ENCODE measurements at places on chromosomes 1 and 21. TPM values are rescaled to one million over a fixed set of nuclear protein-coding genes. Genes with fewer than 3 reads are reported as not detected.

GRCh38 chr1:114702737-114703136 lies 7.4 kb upstream of the AMPD1 start:
- no peak for DNase-seq

GRCh38 chr1:98668733-98669132 lies 7.2 kb downstream of the SNX7 start:
- DNase-seq = no peak

DNA sequence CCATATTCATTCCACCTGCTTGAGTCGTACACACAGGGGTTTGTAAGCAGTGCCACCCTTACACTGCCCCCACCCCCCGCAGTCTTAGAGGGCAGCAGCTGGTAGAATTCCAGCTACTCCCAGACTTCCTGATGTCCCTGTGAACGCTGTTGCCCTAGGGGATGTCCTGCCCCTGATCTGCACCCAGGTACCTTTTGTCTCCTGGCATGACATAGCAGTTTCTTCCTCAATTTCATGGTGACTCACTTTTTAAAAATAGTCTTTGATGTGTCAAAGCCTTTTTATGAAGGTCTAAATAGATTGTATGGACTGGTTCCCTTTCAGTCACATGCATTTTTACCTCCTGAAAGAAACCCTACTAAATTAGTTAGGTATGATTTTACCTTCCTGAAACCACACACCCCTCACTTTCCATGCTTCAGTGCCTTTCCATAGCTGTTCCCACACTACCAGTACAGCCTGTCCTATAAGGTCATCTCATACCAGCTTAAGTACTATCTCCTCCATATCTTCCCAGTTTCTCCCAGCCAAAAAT lies 76.4 kb downstream of the ST3GAL3 start:
- DNase-seq = no peak

DNA sequence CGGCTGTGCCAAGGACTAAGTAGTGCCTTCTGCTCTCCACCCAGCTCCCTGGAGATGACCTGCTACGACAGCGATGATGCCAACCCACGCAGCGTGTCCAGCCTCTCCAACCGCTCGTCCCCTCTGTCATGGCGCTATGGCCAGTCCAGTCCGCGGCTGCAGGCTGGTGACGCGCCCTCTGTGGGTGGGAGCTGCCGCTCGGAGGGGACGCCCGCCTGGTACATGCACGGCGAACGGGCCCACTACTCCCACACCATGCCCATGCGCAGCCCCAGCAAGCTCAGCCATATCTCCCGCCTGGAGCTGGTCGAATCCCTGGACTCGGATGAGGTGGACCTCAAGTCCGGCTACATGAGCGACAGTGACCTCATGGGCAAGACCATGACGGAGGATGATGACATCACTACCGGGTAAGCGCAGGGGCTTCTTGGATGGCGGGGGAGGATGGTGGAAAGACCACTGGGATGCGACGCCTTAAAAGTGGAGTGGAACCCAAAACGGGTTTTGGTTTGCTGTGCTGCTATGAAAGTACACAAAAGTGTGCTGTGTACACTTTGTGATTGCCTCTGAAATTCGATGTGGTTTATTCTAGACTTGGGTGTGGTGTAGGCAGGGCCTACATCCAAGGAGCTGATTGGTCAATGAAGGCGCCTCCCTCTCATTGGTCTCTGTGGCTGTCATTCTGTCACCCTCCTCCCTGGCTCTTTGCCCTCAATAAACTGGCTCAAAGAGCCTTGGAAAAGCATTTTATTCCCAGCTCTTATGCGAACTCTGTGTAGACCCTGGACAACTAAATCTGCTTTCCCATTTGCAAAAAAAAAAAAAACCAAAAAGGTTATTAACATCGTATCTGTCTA lies 110.4 kb upstream of the IPO9 start:
- peak; percentile 61 for DNase-seq

GRCh38 chr1:179663810-179664209 lies 72.2 kb downstream of the TDRD5 start:
- DNase-seq = no peak

DNA sequence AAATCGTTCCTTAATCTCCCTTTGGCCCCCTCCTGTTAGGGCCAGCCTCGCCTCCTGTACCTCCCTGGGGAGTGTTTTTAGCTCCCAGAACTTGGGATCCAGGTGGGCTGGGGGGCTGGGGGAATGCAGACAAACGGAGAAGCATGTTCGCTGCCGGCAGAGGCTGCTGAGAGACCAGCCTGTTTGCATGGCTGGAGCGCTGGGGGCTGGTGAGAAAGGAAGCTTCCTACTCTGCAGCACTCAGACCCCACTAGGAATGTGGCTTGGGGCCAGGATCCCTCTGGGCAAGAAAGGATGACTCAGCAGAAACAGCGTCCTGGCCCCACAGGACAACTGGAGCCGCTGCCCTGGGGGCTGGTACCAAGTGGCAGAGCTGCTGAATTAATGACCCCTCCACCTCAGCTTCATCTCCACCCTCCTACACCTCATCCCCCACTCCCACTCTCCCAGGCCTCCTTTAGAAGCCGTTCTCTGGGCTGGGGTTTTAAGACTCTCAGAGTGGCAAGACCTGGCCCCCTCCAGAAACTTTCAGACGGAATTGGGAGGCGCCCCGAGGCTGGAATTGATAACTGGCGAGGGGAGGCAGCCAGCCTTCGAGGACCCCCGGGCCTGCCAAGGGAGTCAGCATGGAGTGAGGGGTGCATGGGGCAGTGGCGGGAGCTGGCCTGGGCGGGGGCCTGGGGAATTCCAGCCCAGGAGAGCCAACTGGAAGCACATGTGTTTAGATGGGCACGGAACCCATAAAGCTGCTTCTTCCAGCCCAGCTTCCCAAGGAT lies 28.5 kb upstream of the EPS8L3 start:
- DNase-seq = peak; percentile 80

DNA sequence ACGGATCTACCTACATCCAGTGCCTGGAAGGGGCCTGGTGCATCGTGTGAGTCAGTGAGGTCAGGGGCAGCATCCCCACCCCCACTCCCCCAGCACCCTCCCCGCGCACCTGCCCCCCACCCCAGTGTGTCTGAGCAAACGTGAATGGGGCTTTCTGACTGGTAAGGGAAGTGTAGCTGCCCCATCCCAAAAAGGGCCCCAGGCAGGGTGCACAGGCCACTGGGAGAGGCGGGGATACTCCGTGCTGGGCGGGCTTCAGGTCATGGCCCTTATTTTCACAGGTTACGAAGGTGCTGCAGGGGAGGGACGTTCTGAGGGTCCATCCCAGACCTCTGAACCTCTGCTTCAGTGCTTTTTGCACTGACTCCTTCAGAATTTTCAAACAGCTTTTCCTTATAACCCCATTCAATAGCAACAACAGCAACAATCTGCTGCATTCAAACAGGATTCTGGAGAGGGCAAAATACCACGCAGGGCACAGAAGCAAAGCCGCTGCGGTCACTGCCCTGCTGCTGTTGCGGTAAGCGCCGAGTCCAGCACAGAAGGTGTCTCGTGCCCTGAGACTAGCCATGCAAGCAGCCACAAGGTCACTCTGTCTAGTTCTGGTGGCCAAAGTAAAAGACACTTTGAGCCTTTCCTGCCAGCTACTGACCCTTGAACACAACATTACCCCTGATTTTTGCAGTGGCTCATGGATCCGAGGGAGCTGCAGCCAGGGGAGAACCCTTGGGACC lies 10.3 kb downstream of the TTC34 start:
- no peak for DNase-seq

- peak; percentile 61 for DNase-seq
Observed at GRCh38 chr1:43304314-43304681, 3.5 kb downstream of the TIE1 start.

DNA sequence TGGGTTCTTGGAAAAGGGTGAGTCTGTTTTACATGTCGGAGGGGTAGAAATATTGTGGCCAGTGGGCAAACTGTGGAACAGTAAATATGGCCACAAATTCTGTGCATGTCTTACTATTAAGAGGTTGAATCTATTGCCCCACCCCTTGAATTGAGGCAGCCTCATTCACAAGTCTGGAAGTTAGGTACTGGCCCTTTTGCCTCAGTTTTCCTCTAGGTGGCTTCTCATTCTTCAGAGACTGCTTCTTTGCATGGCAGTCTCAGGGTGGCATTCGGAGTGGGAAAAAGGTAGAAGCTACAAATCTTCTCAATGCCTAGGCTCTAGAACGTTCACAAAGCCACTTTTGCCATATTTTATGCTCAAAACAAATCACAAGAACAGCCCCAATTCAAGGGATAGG lies 57.2 kb downstream of the SLC9C2 start:
- DNase-seq = no peak

GRCh38 chr1:208538587-208538986 lies 294.4 kb upstream of the PLXNA2 start:
- DNase-seq = no peak

DNA sequence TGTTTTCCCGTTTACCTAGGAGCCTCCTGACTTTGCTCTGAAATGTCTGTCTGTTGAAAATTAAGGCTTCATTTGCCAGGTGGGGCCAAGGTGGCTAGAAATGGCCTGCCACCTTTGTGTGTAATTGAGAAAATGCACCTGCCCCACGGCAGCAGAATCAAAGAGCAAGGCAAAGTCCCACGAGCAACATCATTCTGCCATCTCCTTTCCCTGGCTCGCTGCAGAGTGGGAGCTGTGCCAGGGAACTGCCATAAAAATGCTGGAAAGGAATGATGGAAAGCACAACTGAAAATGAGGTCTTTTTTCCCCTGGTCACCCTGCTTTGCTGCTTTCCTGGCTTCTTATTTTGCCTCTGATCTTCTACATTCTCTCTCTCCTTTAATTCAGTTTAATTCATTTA lies 5.5 kb upstream of the OLFML2B start:
- no peak for DNase-seq

DNA sequence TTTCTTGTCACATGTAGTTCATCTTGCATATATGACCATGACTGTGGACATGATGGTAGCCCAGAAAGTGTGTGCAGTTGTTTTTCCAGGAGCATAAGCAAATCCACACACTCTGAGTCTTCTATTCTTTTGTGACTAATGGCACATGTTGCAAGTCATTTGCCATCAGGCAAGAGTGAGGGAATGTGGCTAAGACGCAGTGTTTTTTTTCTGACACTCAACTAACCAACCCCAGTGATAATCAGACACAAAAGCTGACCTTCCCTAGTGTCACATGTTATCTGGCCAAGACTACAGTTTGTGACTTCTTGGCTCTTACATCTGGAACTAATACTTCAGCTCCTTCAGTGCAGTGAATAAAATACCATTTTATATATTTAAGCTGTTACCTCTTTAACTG lies 108.8 kb downstream of the ITSN1 start:
- DNase-seq = no peak

DNA sequence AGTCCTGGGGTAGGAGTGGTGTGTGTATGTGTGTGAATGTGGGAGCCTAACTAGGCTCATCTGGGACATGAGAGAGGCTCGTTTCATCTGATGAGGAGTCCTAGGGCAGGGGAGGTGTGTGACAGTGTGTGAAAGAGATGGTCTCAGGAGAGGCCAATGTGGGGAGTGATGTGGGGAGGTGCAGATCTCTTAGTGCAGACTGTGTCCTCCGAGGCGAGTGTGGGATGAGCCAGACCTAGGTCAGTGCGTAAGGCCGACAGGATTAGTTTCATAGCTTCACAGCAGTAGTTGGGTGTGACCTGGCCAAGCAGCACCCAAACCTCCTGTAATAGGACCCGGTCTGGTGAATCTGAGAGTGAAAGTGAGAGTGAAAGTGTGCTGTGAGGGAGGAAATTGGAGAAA lies 94.7 kb downstream of the LIPI start:
- DNase-seq = no peak

GRCh38 chr1:230261928-230262650 lies 164.0 kb downstream of the PGBD5 start:
- DNase-seq = no peak

DNA sequence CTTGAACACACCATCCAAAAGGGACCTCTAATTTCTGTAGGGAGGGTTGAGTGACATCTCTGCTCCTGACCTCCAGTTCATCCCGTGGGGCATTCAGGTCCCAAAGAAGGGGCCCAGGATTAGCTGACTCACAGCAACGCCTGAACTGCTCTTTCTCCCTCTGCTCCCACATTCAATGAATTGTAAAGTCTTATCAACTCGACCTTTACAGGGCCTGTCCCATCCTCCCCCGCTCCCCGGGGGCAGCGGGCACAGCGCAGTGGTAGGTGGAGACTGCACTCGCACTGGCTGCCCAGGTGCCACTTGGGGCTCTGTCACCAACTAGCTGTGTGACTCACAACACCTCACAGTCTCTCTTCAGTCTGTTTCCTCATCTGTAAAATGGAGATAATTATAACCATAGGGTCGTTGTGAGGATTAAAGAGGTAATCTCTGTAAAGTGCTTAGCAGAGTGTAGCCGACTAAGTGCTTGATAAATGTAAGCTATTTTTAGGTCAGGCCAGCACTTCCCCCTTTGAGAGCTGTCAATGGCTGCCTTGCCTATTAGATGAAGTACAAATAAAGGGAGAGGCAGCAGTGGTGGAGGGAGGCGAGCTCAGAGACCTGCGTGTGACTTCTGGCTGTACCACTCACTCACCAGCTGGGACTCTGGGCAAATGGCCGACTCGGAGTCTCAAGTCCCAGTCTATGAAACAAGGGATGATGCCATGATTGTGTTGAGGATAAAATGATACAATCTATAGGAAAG lies 637 bp upstream of the MYBPHL start:
- peak; percentile 89 for DNase-seq

DNA sequence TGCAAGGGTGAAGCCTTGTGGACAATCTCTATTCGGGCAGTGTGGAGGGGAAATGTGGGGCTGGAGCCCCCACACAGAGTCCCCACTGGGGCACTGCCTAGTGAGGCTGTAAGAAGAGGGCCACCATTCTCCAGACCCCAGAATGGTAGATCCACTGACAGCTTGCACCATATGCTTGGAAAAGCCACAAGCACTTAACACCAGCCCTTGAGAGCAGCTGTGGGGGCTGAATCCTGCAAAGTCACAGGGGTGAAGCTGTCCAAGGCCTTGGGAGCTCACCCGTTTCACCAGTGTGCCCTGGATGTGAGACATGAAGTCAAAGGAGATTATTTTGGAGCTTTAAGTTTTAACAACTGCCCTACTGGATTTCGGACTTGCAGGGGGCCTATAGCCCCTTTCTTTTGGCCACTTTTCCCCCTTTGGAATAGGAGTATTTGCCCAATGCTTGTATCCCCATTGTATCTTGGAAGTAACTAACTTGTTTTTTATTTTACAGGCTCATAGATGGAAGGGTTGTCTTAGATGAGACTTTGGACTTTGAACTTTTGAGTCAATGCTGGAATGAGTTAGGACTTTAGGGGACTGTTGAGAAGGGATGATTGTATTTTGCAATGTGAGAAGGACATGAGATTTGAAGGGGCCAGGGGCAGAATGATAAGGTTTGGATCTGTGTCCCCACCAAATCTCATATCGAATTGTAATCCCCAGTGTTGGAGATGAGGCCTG lies 16.3 kb upstream of the COL6A1 start:
- DNase-seq = no peak

Gene FAM110D
- 2.4 TPM for total RNA-seq

Gene FAM151A
- 0.15 TPM for total RNA-seq

Gene FCER1A
- total RNA-seq = 0.20 TPM

Gene IVL
- not detected for total RNA-seq

Gene MMP23B
- 19.8 TPM for total RNA-seq

Gene PRAMEF12
- not detected for total RNA-seq

Gene NT5C1A
- 44.8 TPM for total RNA-seq

Gene PKNOX1
- 7.4 TPM for total RNA-seq

Data from right cardiac atrium (tissue), 5 donors.